ENCODE measurements at places on chromosomes 7 and 10.

- no peak for DNase-seq
Measured at GRCh38 chr7:88399036-88399435, 92.3 kb upstream of the STEAP4 start.

- no peak for DNase-seq
Measured at GRCh38 chr7:121774563-121774962, 98.4 kb upstream of the PTPRZ1 start.

DNA sequence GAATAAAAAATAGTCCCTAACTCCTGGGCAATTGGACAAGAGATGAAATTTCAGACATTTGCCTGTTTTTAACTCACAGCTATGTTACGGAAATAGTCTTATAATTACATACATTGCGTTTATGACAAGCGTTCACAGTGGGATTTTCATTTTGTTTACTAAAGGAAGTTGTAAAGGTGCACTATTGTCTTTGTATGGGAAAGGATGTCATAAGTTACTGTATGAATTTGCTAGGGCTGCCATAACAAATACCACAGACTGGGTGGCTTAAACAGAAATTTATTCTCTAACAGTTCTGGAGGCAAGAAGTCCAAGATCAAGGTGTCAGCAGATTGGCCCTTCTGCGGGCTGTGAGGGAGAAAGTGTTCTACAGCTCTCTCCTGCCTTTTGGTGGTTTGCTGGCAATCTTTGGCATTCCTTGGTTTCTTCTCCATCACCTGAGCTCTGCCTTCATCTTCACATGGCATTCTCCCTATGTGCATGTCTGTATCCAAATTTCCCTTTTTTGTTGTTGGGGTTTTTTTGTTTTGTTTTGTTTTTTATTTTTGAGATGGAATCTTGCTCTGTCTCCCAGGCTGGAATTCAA lies 5.6 kb downstream of the NFE2L3 start:
- no peak for DNase-seq

- DNase-seq, result no peak
Measured at GRCh38 chr7:154976844-154977243, 26.1 kb downstream of the PAXIP1 start.

GRCh38 chr10:71035511-71036296 lies 147.3 kb upstream of the PCBD1 start:
- no peak for DNase-seq

DNA sequence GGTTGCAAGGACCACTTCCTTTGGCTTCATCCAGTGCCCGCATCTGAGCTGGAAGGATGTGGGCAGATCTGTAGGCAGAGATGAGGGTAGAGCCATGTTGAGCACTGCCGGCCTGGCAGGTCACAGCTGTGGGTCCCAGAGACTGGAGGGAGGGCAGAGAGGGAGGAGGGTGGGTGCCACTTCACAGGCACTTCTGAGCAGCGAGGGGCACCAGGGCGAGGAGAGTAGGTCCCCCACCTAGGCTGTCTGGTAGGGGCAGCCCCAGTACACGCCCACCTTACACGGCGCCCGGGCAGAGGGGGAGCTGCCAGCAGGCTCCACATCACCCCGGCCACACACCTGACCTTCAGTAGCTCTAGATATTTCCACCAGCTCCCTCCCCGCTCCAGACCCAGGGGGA lies 473.0 kb upstream of the FOXK1 start:
- DNase-seq, result no peak

- no peak for DNase-seq
Measured at GRCh38 chr10:69669409-69669808, 39.4 kb downstream of the FAM241B start.

DNA sequence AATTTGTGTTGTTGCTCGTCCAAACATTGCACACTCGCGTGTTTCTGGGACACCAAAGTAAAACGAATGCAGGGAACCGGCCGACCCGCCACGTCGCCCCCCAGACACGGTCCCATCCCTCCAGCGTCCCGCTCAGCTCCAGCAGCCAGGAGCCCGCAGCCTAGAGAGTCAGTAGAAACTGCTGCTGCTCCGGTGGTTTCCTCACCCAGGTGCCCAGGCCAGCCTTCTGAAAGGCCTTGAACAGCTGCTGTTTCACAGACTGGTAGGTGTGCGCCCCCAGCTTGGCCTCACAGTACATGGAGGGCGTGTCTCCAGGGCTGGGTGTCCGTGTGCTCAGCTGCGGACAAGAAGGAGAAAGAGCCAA lies 126.8 kb downstream of the WDR37 start:
- DNase-seq, result no peak
